Left renal pelvis (tissue), 4 donors: ENCODE measurements at places on chromosomes 12 and 14. TPM values are rescaled to one million over a fixed set of nuclear protein-coding genes. Genes with fewer than 3 reads are reported as not detected.

DNA sequence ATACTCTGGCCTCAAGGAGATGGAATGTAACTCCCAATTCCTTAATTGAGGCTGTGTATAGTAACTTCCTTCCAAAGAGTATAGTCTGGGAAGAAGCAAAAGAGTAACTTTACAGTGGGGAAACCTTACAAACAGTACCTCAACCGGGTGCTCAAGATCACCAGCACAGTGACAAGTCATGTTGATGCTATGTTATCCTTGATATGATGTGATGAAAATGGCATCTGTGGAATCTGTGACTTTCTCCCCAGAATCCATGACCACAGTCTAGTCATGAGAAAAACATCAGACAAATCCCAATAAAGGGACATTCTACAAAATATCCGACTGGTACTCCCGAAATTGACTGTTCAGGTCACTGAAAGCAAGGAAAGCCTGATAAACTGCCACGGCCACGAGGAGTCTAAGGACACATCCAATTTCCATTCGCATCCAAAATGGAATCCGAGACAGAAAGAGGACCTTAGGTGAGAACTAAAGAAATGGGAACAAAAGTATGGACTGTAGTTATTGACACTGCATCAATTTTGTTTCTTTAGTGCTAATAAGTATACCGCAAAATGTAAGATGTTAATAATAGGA lies 97.3 kb upstream of the FRMD6 start:
- no peak for DNase-seq

Gene TMEM106C
- polyA plus RNA-seq = 126 TPM

Gene NKX2-8
- polyA plus RNA-seq = not detected

Gene DPPA3
- polyA plus RNA-seq = not detected
